ENCODE measurements at places on chromosomes 11 and 22. TPM values are rescaled to one million over a fixed set of nuclear protein-coding genes. Genes with fewer than 3 reads are reported as not detected.

Gene KCNQ1
- 0.02 TPM for total RNA-seq

DNA sequence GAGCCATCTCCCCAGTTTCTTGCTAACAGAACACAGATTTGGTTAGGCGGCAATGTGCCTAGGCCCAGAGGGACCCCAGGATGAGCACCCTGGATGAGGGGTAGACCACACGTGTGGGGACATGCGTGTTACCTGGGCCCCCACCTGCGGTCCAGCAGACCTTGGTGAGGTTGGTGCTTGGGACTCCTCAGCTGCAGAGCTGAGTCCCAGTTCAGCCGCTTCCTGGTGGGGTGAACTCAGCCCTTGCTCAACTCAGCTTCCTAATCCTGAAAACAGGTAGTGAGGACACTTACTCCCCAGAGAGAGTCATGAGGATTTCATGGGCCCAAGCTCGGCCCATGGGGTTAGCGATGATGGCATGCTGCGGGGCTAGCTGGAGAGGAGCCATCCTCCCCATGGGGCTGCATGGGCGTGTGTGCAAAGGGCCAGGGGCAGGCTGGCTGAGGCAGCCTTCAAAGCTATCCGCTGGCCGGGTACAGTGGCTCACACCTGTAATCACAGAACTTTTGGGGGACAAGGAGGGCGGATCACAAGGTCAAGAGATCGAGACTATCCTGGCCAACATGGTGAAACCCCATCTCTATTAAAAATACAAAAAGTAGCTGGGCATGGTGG lies 46.9 kb upstream of the SHISAL1 start:
- H3K27me3 ChIP-seq = peaks cover 7% of the 10 kb centered on the region
- no peak overlapping the region for H3K27ac ChIP-seq
- no peak for DNase-seq

Gene DDTL
- not detected for total RNA-seq

DNA sequence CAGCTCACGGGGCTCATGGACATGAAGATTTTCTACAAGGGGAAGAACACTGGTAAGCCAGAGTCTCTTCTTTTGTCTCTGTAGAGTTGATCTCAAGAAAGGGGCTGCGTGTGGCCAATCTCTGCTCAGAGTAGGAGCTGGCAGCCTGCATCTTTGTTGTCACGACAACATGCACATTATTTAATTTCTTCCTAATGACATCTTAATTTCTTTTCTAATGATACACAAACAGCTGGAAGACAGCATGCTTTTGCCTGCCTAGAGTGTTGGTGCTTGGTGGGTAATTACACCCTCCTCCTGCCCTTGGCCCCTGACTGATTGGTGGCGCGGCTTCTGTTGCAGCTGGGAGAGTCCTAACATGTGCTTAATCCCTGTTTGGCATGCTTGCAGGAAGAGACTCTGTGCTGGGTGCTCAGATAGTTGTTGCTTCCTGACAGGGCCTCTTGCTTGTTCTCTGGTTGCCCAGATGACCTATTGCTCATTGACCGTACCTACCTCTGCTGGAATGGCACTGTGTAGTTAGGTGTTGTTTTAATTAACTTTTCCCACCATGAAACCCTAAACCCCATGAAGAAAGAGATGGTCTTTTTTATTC lies 106.9 kb upstream of the SORL1-AS1 start:
- no peak for DNase-seq
- no peaks in the 10 kb centered on the region for H3K27me3 ChIP-seq
- H3K4me1 ChIP-seq = peaks cover 64% of the 10 kb centered on the region
- H3K27ac ChIP-seq = peak overlapping the region; percentile 28

Gene FAM83F
- not detected for total RNA-seq

Gene TUBGCP6
- total RNA-seq = 5.8 TPM

GRCh38 chr11:111469200-111469599 lies 43.0 kb downstream of the BTG4 start:
- no peak for DNase-seq
- H3K4me1 ChIP-seq = no peaks in the 10 kb centered on the region
- no peak overlapping the region for H3K4me3 ChIP-seq
- H3K36me3 ChIP-seq = no peaks in the 10 kb centered on the region

Gene CHRNA10
- 0.71 TPM for total RNA-seq

Gene TTC36
- total RNA-seq = 0.40 TPM

DNA sequence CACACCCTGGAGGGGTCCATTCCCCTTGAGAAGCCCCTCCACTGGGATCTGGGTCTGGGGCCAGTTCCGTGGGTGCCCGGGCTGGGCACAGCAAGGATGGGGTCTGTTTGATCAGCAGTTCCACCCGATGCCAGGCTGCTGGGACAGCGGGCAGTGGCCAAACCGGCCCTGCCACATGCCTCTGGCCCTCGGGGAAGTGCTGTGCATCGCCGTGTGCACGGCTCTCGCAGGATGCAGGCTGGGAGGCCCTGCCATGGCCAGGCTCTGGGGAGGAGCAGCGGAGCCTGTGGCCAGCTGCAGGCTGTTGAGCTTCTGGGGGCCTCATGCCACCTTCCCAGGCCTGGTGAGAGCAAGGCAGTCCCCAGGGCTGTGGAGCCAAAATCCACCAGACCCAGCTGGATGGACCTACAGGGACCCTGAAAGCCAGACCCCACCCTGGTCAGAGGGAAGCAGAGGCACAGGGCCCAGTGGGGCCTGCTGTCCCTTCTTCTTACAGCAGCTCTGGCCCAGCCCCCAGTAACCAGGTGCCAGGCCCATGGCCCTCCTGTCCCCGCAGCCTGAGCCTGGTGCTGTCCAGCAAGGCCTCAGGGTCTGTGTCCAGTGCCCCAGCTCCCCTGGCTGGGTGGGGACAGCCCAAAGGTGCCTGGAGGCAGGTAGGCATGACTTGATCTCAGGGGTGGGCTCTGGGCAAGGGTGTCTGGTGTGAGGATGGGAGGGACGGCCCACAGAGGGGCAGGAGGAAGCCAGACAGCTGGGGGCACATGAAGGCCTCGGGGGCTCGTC lies 57.3 kb downstream of the WNT7B start:
- no peaks in the 10 kb centered on the region for H3K4me1 ChIP-seq
- H3K4me3 ChIP-seq = no peak overlapping the region
- no peak for DNase-seq
- H3K36me3 ChIP-seq = no peaks in the 10 kb centered on the region
- no peak overlapping the region for H3K27ac ChIP-seq
- H3K27me3 ChIP-seq = peaks cover 53% of the 10 kb centered on the region

Gene CAPN5
- total RNA-seq = 0.22 TPM

DNA sequence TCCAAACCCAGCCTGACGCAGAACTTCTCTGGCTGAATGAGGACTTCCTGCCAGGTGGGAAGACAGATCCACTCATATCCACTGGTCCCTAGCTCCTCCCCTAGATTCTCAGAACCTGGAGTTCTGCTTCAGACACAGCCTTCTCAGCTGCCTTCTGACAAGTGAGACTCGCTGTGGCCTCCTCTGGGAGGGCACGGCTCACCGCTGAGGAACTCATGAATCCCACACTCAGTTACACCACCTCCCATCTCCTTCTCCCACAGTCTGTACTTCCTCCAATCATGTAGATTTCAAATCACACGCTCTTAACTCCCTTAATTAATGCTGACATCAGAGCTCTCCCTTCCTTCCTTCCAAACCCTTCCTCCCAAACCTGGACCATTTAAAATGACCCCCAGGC lies 86.4 kb upstream of the TMEM45B start:
- H3K27ac ChIP-seq = no peak overlapping the region
- H3K36me3 ChIP-seq = no peaks in the 10 kb centered on the region
- no peaks in the 10 kb centered on the region for H3K4me1 ChIP-seq
- H3K4me3 ChIP-seq = no peak overlapping the region
- no peak for DNase-seq

- no peaks in the 10 kb centered on the region for H3K36me3 ChIP-seq
- no peak for DNase-seq
- no peaks in the 10 kb centered on the region for H3K27me3 ChIP-seq
- H3K4me3 ChIP-seq = no peak overlapping the region
- H3K27ac ChIP-seq = no peak overlapping the region
Observed at GRCh38 chr11:91527380-91528030, 697.1 kb upstream of the FAT3 start.

- no peak for DNase-seq
- H3K4me1 ChIP-seq = no peaks in the 10 kb centered on the region
- no peaks in the 10 kb centered on the region for H3K36me3 ChIP-seq
- H3K4me3 ChIP-seq = no peak overlapping the region
- no peak overlapping the region for H3K27ac ChIP-seq
Observed at GRCh38 chr11:10694486-10695239, 1.1 kb upstream of the IRAG1 start.

Gene TRPM5
- not detected for total RNA-seq

Gene OR5M3
- not detected for total RNA-seq

- DNase-seq = no peak
- H3K36me3 ChIP-seq = no peaks in the 10 kb centered on the region
- no peaks in the 10 kb centered on the region for H3K4me1 ChIP-seq
- peaks cover 2% of the 10 kb centered on the region for H3K27me3 ChIP-seq
- H3K27ac ChIP-seq = no peak overlapping the region
- H3K4me3 ChIP-seq = no peak overlapping the region
Observed at GRCh38 chr22:35601743-35602615, 15.2 kb downstream of the MB start.

GRCh38 chr11:97979741-97980140 lies 1041.0 kb upstream of the CNTN5 start:
- H3K27me3 ChIP-seq = no peaks in the 10 kb centered on the region
- H3K4me1 ChIP-seq = no peaks in the 10 kb centered on the region
- H3K4me3 ChIP-seq = no peak overlapping the region
- H3K27ac ChIP-seq = no peak overlapping the region
- DNase-seq = no peak

Gene MLC1
- total RNA-seq = not detected

Gene OR6A2
- not detected for total RNA-seq

Gene RBMXL2
- not detected for total RNA-seq

DNA sequence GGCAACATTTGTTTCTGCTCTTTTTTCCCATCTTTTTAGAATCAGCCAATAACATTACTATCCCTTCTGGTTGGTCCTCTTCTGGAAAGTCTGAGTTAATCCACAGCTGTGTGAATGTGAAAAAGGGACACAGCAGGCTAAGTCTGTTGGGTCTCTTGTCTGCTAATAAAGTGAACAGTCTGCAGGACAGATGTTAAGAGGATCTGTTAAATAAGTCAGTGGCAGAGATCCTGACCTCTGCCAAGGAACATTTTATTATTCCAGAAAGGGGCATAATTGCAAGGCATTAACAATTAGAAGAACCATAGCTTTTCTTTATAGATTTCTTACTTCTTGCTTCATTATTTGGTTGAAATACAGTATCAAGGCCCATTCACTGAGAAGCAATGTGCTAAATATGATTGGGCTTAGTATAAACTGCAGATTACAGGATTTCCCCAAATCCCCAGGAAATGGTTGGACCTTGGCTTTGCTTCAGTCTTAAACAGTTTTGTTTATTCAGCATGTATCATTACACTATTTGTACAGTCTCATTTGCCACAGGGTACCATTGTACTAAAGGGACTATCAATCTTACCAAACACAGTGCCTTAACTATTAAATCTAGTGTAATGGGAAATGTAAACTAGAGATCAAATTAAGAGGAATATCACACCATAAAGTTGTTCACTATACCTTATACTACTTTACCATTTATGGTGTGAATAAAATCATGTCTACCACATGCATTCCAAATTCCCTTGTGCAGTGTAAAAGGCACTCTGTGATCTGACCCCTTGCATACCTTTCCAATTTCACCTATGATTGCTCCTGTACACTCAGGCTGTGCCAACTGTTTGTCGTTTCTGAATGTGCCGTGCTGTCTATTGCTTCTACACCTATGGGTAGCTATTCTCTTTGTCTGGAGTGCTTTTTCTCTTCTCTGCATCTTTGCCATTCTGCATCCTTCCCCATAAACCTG lies 274.0 kb downstream of the SOX6 start:
- H3K4me1 ChIP-seq = peaks cover 14% of the 10 kb centered on the region
- no peak overlapping the region for H3K27ac ChIP-seq
- DNase-seq = peak; percentile 19
- no peaks in the 10 kb centered on the region for H3K27me3 ChIP-seq
- H3K36me3 ChIP-seq = no peaks in the 10 kb centered on the region
- no peak overlapping the region for H3K4me3 ChIP-seq

Gene ALDH3B2
- not detected for total RNA-seq

- H3K27me3 ChIP-seq = no peaks in the 10 kb centered on the region
- H3K4me3 ChIP-seq = no peak overlapping the region
- no peak for DNase-seq
- H3K36me3 ChIP-seq = no peaks in the 10 kb centered on the region
- peaks cover 92% of the 10 kb centered on the region for H3K4me1 ChIP-seq
Observed at GRCh38 chr11:12686246-12687060, 12.2 kb downstream of the TEAD1 start.

GRCh38 chr11:105574974-105575373 lies 34.9 kb upstream of the GRIA4 start:
- H3K4me3 ChIP-seq = no peak overlapping the region
- no peaks in the 10 kb centered on the region for H3K27me3 ChIP-seq
- H3K4me1 ChIP-seq = no peaks in the 10 kb centered on the region
- H3K36me3 ChIP-seq = no peaks in the 10 kb centered on the region
- no peak overlapping the region for H3K27ac ChIP-seq

- H3K27me3 ChIP-seq = no peaks in the 10 kb centered on the region
- H3K4me1 ChIP-seq = peaks cover 49% of the 10 kb centered on the region
- peaks cover 4% of the 10 kb centered on the region for H3K36me3 ChIP-seq
- peak overlapping the region; percentile 71 for H3K27ac ChIP-seq
Observed at GRCh38 chr11:70400643-70401042, 2.3 kb downstream of the CTTN start.

GRCh38 chr11:19690885-19691284 lies 21.8 kb upstream of the NAV2 start:
- no peak for DNase-seq
- H3K27ac ChIP-seq = no peak overlapping the region
- H3K4me1 ChIP-seq = no peaks in the 10 kb centered on the region
- H3K4me3 ChIP-seq = no peak overlapping the region

DNA sequence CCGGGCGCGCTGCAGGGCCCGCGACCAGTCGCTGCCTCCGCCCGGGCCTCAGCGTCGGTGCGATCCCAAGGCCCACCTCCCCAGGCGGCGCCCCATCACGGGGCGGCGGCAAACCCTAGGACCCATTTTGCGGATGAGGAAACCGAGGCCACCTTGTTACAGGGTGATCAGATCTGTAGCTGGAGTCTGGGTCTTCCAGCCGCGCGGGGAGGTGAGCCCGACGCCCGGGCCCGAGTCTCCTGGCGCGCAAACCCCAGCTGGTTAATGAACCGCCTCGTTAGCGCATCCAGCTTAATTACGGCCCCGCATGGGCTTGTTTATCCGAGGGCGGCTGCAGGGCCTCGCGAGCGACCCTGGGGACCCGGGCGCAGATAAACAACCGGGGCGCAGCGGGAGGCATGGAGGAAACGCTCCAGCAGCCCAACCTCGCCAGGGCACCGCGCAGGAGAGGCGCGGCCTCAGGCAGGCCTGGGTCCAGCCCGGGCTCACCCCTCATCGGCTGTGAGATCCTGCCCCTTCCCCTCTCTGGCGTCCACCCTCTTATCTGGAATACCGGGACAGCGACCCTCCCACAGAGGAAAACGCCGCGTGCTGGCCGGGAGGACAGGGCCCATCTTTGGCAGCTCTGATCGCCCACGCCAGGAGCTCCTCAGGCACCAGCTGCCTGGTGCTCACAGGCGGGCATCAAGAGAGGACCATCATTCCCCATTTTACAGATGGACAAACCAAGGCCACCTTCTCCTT lies 14.7 kb downstream of the OTUB1 start:
- H3K36me3 ChIP-seq = peaks cover 20% of the 10 kb centered on the region
- no peak overlapping the region for H3K4me3 ChIP-seq
- H3K27me3 ChIP-seq = no peaks in the 10 kb centered on the region
- H3K4me1 ChIP-seq = no peaks in the 10 kb centered on the region

Gene RAB36
- 0.20 TPM for total RNA-seq

Measured in HepG2 (cell line).